Activated CD8-positive, alpha-beta memory T cell treated with anti-CD3 and anti-CD28 coated beads for 1 hour (primary cell): ENCODE measurements at places on chromosomes 1 and 21.

DNA sequence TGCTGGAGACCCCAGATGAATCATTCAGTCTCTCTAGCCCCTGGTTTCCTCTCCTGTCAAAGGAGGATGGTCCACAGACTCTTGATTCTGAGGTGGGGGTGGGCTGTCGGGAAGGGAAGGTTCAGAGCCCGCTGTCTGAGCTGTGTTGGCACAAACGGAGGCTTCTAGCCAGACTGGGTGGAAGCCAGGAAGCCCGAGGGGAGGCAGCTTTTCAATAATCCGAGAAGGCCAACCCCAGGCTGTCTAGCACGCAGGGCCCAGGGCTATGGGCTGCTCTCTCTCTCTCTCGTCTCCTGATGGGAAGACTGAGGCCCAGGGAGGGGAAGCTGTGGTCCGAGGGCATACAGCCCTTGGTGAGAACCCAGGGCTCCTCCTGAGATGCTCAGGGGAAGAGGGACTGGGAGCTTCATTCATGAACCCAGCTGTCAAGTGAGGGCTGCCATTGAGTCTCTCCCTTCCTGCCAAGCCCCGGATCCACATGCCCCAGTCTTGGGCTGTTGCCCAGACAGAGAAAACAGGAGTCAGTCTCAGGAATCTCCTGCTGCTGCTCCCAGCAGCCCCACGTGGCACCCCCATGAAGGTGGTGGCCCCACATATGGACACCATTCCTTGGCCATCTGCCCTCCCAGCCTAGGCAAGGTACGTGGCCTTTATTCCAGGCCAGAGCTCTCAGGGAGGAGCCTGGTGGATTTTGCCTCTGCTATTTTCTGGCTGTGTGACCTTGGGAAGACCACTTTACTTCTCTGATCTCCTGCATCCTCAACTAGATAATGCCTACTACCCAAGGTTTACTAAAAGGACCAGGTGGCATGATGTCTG, 44.4 kb downstream of the RAP1GAP start:
- no peak for DNase-seq

DNA sequence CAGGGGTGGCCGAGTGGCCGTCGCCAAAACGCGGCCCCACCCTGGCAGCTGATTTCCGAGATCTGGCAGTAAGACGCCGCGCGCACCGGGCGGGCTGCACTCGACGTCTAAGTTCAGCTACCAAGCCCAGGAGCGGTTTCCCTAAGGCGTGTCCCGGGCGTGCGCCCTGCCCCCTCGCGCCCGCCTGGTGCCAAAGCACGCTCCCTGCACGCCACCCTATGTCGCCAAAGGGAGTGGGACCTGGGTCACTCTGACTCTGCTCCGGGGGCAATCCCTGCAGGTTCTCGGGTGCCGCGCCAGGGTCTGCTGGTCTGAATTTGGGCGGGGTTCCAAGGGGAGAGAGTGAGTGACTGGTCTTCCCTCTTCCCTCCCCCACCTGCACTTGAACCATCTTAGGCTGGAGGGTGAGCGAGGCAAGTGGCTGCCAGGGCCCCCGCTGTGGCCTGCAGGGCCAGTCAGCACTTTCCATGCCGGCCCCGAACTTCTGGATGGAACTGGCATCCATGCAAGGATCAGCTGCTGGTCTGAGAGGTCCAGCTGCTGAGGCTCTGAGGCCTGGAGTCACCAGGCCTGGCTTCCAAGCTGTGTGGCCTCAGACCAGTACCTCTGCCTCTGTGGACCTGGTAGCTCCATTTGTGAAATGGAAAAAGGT, at the start of gene LRRC38:
Gene LRRC38 (minus strand): TSS at position 109 of the 652 bp plus-strand sequence. CDS start 410 bp downstream, outside the sequence.
- no peak for DNase-seq

GRCh38 chr1:241622669-241623068, 17.5 kb downstream of the CHML start:
- DNase-seq = no peak

- DNase-seq = no peak
Measured at GRCh38 chr1:24704411-24705259, 40.6 kb upstream of the CLIC4 start.

DNA sequence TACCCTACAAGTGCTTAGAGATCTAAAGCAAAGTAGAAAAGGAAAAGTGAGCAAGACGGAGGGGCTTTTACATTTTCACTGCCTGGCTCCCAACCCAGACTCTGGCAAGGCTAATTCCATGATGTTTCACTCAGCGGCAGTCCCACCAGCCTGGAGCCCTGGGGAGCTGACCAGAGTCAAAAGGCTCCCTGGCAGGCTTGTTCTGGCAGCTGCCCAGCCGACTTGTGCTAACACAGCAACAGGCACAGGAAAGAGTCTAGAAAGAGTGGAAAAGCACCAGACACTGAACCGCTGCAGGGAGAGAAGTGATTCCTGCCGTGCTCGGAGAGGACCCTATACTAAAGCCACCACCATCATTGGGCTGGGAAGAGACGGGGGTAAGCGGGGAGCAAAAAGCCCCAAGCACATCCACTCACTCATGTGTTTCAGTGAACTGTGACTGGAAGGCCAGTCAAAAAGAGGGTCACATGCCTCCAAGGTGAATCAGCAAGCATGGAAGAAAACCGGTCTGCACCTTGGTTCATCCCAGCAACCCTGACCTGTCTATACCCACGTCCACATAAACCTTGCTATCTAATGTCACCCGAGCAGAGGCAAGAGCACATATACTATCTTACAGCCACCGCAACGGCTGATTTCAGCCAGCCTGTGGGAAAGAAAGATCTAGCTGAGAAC, 8.0 kb downstream of the SMIM12 start:
- no peak for DNase-seq

DNA sequence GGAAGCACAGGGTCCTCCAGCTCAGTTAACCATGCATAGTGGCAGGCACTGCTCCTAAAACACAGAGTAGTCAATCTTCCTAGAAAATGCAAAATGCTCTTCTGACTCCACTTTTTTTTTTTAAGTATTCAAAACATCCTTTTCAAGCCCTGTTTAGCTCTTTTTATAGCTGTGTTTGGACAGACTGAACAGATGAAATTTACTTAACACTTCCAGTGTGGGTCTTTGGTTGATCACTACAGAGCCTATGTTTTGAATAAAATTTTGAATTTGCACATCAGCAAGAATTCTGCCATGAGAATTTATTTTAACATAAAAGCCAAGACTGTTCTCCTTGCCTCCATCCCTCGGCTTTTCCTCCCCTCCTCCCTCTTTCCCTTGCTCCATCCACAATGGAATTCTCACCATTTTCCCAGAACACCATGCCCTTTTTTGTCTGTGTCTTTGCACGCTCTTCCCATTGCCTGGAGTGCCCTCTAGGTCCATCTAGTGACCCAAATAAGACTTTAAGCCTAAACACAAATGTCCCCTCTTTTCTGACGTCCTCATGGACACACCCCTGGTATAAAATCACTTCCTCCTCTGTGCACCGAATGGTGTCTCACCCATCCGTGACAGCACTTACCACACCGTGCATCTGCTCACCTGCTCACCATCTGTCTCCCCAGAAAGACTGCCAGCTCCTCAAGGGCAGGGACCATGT, 24.0 kb upstream of the CPT2 start:
- DNase-seq = no peak

DNA sequence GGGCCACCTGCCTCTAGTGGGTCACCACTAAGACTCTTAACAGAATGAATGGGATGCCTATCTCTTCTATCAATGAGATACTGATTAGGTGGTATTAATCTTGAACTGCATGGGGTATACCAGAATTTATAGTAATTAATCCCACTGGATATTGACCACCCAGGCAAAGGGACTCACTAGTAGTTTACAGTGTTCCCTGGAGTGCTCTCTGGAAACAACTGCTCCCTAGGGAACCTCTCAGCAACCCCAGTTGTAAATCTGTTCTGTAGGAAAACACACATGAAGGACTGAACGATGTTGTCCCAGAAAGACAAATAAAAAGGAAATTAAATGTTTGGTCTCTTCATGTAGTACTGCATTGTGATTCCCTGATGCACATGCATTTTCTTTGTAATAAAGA, 430.5 kb downstream of the HLX start:
- no peak for DNase-seq

- no peak for DNase-seq
Measured at GRCh38 chr1:21818656-21819055, 6.6 kb downstream of the LDLRAD2 start.

DNA sequence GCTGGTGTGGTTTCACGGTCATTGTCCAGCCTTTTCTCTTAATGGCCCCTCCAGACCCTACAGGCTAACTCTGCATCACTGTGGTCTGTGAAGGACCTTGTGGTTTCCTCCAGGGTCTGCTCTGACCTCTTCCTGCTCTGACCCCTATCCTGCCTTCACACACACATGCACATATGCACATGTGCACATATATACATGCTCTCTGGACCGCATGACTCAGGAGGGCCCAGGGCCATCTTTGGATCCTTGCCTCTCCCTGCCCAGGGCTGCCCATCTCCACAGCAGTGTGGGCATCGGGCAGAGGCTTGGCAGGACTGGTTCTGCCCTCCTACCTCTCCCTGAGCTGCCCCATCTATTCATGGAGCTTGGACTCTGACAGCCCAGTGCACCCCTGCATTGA, 510.9 kb downstream of the PTPRU start:
- no peak for DNase-seq

- no peak for DNase-seq
Measured at GRCh38 chr1:176552217-176552991, 89.4 kb downstream of the PAPPA2 start.

GRCh38 chr21:42379426-42380215, 13.3 kb upstream of the TFF1 start:
- no peak for DNase-seq

GRCh38 chr1:78565393-78565792, 54.9 kb upstream of the IFI44L start:
- DNase-seq = no peak

DNA sequence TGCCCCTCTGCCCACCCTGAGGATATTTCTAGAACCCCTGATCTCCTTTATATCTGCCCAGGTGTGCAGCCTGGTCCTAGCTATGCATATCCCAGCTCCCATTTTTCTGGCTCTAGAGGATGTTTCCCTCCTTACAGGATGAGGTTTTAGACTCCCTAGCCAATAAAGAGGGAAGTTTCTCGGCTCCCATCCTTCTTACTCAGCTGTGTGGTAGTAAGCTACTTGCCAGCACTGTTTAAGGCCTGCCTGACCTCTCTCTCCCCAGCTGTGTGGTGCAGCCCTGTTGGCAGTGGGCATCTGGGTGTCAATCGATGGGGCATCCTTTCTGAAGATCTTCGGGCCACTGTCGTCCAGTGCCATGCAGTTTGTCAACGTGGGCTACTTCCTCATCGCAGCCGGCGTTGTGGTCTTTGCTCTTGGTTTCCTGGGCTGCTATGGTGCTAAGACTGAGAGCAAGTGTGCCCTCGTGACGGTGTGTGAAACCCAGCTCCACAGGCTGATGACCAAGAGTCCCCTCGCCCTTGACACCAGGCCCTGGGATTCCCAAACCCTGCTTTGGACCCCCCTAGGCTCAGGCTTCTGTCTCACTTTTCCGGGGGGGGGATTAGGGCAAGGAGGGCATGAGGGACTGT, 7.8 kb upstream of the P3R3URF start:
- no peak for DNase-seq

- DNase-seq = no peak
Measured at GRCh38 chr21:29350246-29350779, 51.6 kb downstream of the BACH1 start.

- no peak for DNase-seq
Measured at GRCh38 chr1:113140176-113140575, 67.2 kb downstream of the LRIG2 start.

DNA sequence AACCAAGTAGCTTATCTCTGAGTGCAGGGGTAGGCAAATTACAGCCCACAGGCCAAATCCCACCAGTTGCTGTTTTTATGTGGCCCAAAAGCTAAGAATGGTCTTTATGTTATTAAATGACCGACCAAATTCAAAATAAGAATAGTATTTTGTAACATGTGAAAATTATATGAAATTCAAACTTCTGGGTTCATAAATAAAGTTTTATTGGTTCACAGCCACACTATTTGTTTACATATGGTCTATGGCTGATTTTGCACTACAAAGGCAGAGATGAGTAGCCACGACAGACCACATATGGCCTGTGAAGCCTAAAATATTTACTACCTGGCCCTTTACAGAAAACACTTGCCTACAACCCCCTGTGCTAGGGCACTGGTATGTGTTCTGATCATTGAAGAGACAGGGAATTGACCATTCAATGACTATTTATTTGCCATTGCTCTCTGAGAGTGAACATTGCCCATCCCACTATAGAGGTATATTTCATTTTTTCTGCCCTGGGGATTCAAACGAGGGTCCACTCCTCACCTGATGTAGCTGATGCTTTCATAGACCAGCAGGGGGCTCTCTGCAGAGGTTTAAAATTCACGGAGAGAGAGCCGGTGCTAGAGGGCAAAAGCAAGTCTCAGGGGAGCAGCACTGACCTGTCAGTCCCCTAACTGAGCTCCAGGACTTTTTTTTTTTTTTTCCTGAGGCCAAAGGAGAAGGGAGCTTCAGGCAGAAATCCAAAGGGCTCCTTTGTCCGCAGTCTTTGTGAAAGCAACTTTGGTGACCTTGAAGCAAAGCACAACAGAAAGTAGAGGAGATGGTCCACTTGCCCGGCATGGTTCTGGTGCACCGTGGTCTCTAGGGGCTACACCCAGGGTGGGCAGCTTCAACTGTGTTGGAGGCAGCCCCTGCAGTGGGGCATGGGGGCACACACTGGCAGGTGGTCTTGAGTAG, 7.3 kb upstream of the GNL2 start:
- peak; percentile 4 for DNase-seq

- no peak for DNase-seq
Measured at GRCh38 chr1:54273092-54273794, 73.3 kb downstream of the MRPL37 start.

- DNase-seq = no peak
Measured at GRCh38 chr1:201517631-201518030, 10.7 kb upstream of the CSRP1 start.

- DNase-seq = no peak
Measured at GRCh38 chr1:82215056-82215852, 414.5 kb downstream of the ADGRL2 start.

- DNase-seq = no peak
Measured at GRCh38 chr1:42928859-42929258, 29.8 kb downstream of the SLC2A1 start.

DNA sequence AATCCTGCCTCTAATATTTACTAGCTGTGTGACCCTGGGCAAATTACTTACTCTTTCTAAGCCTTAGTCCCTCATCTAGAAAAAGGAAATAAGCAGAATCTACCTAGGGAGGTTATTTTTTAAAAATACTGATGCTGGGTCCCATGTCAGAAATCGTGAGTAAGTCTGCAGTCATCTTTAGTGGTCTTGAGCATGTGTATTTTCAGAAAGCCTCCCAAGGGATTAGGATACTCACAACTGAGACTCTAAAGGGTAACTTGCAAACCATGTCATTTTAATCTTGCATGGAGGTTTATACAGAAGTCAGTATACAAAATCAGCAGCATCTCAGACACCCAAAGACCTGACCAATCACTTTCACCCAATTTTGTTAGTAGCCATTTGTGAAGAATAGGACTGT, 43.2 kb downstream of the DSTYK start:
- DNase-seq = no peak

DNA sequence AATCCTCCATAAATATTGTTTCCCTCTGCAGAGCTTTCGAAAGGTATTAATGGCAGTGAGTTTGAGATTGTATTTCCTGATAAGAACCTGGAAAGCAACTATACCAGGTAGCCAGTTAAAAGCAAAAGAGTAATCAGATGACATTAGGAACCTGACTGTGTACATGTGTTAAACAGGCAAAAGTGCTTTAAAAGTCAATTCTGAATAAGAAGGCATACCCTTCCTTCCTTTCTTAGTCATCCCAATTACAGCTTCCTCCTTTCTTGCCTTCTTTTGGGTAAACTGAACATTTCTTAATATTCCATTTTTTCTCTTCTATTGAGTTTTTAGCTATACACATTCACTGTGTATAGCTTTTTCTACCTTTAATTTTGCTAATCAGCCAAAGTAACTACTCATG, 144.7 kb downstream of the ZNF281 start:
- no peak for DNase-seq

- DNase-seq = no peak
Measured at GRCh38 chr1:178412400-178412770, 84.4 kb downstream of the CLEC20A start.
